Ecto neural progenitor cell (in vitro differentiated cells): ENCODE measurements at places on chromosomes 11 and 22.

DNA sequence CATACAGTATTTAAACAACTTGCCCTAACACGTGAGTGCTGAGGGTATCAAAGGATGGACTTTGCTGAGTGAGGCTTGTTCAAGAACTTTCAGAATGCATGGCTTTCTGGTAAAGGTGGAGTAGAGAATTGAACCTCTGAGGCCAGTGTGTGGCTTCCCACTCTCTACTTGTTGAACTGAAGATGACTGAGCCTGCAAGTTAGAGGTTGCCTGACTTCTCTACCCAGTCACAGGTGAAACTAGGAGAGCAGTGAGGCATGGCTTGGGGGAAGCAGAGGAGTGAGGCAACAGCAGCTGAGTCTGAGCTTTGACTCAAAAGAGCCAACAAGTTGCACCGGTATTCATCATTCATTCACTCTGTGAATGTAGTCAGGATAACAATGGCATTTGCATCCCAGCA lies 256.4 kb upstream of the SESN3 start:
- no peak for DNase-seq

GRCh38 chr11:8207080-8208000 lies 38.5 kb upstream of the RIC3 start:
- peak; percentile 47 for DNase-seq

- no peak for DNase-seq
Observed at GRCh38 chr11:57763568-57763967, 2.0 kb downstream of the CTNND1 start.

DNA sequence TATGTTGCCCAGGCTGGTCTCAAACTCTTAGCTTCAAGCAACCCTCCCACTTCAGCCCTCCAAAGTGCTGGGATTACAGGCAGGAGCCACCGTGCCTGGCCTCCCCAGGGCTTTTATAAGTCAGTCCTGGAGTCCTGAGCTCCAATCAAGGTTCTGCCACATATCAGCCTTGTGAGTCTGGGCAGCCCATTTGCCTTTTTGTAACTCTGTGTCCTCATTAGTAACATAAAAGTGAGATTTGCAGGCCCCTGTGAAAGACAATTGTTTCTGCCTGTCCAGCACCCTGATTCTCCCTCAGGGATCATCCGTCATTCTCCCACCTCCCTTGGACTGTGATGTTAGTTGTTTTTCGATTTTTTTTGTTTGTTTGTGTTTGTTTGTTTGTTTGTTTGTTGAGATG lies 89.8 kb downstream of the MN1 start:
- no peak for DNase-seq

- no peak for DNase-seq
Observed at GRCh38 chr11:74094393-74094792, 76.4 kb downstream of the C2CD3 start.

DNA sequence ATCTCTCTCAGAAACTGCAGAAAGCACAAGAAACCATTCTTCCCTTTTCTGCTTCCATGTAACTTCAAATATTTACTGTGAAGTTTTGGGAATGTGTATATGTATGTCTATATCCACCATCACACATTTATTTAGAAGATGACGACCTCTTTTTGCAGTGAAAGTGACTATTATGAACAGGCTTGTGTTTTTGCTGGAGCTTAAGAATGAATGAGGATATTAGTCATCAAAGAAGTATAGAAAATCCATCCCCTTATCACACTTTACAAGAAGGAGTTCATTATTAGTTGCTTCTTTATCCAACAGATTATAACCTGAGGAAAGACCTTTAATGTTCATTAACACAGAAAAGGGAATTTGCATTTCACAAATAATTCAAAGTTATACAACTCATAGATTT lies 21.1 kb upstream of the SLC5A12 start:
- DNase-seq: no peak

- DNase-seq: no peak
Observed at GRCh38 chr22:38788021-38788816, 5.7 kb downstream of the DNAL4 start.

DNA sequence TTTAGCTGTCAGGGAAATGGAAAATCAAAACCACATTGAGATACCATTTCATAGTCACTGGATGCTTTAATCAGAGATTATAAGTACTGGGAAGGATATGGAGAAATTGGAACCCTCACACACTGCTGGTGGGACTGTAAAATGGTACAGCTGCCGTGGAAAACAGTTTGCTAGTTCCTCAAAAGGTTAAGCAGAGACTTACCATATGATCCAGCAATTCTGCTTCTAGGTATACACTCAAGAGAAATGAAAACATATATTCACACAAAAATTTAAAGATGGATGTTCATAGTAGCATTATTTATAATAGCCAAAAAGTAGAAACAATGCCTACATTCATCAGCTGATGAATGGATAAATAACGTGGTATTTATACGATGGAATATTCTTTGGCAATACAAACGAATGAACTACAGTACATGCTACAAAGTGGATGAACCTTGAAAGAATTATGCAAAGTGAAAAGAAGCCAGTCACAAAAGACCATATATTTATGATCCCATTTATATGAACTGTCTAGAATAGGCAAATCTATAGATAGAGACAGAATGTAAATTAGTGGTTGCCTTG lies 23.0 kb downstream of the RNF121 start:
- DNase-seq: no peak

- no peak for DNase-seq
Observed at GRCh38 chr11:115377882-115378296, 126.3 kb downstream of the CADM1 start.

DNA sequence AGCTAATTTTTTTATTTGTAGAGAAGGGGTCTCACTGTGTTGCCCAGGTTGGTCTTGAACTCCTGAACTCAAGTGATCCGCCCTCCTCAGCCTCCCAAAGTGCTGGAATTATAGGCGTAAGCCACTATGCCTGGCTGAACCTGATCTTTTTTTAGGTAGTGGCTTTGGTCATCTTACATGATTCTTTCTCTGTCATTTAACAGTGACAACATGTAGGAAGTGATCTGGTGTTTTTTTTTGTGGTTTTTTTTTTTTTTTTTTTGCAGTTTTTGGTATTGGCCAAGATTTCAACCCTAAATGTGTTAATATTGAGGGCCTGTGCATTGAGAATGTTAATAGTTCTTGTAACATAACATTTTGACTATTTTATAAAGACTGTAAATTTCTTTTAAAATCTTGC lies 8.0 kb upstream of the FERMT3 start:
- no peak for DNase-seq

- DNase-seq: no peak
Observed at GRCh38 chr11:65133724-65134123, 595 bp downstream of the SYVN1 start.

DNA sequence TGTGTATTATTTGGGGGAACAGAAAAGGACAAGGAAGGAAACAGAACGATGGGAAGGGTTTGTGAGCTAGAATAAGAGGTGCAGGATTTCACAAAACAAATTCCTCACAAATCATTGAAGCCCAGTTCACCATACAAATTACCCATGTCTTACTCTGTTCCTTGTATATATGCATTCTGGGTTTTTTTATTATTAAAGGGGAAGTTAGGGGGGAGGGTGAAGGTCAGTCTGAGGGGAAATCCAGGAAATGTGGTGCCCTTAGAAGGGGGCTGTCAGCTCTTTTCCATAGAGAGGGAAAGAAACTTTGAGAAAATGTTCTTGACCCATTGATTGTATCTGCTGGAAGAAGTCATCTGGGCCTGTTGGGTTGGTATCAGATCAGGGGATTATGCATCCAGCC lies 90.8 kb downstream of the RNF169 start:
- DNase-seq: no peak

GRCh38 chr11:133163463-133164419 lies 368.6 kb downstream of the OPCML start:
- DNase-seq: no peak

DNA sequence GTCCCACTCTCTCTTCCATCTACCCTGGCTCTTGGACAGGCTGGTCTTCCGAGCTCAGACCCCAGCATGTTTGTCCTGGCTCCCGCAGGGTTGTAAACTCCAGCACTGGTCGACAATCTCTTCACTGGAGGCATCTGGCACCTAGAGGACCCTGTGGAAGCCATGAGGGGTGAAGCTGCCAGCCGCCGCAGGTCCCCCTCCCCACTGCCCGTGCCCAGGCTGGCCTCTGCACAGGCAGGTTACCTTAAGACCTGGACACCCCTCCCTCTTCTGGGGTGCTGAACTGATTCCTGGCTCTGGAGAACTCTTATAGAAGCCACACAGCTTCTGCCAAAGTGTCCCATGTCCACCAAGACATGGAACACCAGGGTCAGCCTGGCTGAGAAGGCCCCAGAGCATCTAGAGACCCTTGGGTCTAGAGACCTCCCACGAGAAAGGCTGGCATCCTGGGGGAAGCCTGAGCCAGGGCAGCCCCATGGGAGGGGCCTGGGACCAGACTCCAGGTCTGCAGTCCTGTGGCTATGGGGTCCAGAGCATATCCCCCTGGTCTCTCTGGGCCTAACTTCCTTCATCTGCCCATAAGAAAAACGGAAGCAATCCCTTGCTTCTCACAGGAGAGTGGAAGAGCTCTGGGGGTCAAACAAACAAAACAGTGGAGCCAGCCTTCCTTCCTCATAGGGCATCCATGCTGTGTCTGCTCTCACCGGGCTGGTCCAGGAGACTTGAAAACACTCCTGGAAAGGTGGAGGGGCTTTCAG lies 30.6 kb downstream of the LMO1 start:
- DNase-seq: no peak

- DNase-seq: no peak
Observed at GRCh38 chr11:75149766-75150465, 991 bp upstream of the SLCO2B1 start.

- no peak for DNase-seq
Observed at GRCh38 chr11:13269775-13270174, 7.8 kb upstream of the BMAL1 start.

DNA sequence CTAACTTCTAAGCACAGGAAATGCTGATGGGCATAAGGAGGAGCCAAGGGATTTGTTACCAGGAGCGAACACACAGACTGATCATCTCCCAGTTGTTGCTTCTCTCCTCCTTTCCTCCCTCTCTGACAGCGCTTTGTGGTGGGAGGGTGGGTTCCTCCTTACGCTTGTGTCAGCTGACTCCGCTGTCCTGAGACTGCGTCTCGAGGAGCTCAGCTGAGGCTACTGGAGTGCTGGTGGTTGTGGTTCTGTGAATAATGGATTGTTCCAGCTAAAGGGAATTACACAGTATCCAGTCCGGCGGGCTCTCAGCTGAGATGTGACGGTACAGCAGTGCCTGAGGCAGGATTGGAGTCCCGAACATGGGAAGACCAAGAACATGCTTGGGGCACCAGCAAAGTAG lies 113.4 kb downstream of the CTNND1 start:
- peak; percentile 54 for DNase-seq

DNA sequence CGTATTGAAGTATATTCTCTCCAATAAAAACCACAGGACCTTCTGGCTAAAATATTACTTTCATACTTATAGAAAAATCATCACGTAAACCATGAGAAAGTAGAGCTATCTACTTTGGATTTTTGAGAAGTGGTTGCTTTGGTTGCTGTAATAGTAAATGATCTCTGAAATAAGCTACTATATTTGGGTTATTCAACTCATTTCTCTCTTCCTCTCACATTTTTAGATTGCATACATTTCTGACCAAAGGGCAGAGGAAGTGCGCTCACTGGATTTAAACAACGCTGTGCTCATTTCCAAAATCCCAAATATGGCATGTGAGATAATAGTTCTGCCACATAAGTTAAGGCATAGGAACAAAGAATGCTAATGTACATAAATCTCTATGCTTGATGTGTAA lies 357.0 kb downstream of the LRRC4C start:
- DNase-seq: no peak

DNA sequence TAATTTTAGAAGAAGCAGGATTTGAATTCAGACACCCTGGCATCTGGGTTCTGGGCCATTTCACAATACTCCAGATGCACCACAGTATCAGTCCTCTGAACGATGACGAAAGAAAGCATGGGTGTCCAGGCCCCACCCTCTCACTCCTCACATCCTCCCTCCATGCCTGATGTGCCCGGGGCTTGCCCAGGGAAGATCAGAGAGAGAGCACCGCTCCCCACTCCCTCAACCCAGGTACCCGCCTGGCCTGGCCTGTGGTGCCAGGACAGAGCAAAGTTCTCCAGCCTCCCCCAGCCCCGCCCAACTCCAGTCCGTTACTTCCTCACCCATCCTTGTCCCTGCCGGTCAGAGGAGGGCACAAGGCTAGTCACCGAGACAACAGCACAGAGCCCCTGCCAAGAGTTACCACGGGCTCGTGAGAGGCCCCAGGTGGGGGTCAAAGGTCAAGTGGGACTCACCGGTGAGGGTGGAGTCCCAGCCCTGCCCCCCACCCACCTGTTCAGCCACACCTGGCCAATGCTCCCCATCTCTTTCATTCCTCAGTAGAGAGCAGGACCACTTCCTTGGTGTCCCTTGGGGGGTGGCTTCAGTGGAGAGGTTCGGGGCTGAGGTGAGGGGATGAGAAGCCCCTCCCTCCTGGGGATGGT lies 8.1 kb downstream of the BCL9L start:
- DNase-seq: no peak
